Stimulated activated CD4-positive, alpha-beta T cell treated with anti-CD3 and anti-CD28 coated beads, Interleukin-12 subunit alpha, Interleukin-12 subunit beta, amount 100 ng/mL, for 48 hours (primary cell): ENCODE measurements at places on chromosomes 4 and X.

- DNase-seq: no peak
Measured at GRCh38 chr4:89994176-89994873, 99.7 kb downstream of the MMRN1 start.

- DNase-seq: no peak
Measured at GRCh38 chr4:123476089-123476488, 79.5 kb downstream of the SPRY1 start.

DNA sequence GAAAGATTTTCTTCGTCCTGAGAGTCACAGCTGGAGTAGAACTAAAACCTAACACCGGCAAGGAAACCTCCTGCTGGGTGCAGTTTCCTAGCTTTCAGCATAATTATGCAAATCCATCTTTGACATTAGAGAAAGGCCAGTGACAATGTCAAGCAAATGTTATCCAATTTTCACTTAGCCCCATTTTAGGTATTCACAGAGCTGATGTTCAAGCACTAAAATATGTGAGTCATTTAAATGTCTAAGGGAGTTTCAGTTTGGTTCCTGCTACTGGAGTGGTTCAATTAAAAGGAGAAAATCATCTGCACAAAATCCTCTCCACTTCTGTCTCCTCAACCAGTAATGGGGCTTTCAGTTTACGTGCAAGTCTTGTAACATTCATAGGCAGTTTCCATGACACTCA, 37.1 kb upstream of the AMOT start:
- no peak for DNase-seq

DNA sequence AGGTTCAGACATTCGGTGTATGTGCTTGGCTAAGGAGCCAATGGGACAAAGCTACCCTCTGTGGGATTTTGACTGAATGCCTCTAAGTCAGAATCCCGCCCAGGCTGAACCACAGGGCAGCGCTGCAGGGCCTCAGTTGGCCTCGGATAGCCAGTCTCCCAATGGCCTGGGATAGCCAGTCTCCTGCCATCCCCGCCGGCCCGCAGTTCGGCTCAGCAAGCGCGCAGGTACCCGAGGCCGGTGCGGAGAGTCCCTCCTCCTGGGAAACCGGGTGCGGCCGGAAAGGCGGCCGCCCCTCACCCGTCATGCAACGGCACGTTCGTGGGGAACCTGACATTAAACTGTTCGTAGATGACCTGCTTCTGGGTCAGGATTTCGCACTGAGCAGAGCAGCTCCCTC, 16.1 kb downstream of the PPEF2 start:
- no peak for DNase-seq

- no peak for DNase-seq
Measured at GRCh38 chr4:80492761-80493160, 157.2 kb downstream of the CFAP299 start.

GRCh38 chr4:66187175-66187720, 517.0 kb upstream of the EPHA5 start:
- no peak for DNase-seq

DNA sequence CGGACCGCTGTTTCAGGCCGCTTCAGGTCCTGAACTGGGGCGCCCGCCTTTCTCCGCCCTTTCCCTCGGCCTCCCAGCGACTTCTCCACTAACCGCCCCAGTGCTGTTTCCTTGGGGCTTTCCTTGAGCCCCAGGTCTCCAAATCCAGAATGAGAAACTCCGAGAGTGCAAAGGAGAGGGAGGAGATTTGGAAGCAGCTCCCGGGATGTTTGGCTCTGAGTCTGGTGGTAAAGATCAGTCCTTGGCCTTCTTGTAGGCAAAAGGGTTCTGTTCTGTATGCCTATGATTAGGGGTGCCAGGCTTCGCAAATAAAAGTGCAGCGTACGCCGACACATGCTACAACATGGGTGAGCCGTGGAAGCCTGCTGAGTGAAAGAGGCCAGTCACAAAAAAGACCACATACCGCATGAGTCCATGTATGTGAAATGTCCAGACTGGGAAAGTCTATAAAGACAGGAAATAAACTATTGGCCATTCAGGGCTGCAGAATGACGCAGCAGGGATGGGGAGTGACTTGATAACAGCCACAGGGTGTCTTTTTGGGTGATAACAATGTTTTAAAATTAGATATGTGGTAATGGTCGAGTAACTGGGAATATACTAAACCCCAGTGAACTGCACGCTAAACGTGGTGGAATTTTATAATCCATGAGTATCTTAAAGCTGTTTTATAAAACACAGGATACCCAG, 99.8 kb downstream of the TRAPPC11 start:
- no peak for DNase-seq

GRCh38 chr4:10684631-10685030, at the start of gene CLNK:
TSS of gene CLNK (minus strand) at chr4:10684768. CDS start at chr4:10667869, 16,899 bp downstream.
- DNase-seq: no peak

DNA sequence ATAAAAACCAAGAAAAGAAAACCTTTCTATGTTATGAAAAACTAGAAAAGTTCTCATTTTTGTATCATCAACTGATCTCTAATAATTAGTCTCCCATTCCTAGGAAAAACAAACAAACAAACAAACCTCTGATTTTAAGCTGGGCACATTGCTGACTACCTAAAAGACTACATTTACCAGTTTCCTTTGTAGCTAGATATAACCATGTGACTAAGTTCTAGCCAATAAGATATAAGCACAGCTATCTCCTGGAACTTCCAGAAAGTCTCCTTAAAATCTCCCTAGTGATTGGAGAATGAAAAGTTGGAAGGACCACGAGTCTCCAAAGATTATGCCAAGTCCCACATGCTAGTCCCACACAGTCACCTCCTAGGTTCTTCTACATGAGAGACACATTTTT, 108.9 kb downstream of the NR3C2 start:
- DNase-seq: no peak

GRCh38 chr4:138158746-138159297, 83.3 kb downstream of the SLC7A11 start:
- DNase-seq: no peak

GRCh38 chr4:26368685-26369084, 47.9 kb downstream of the RBPJ start:
- DNase-seq: no peak

DNA sequence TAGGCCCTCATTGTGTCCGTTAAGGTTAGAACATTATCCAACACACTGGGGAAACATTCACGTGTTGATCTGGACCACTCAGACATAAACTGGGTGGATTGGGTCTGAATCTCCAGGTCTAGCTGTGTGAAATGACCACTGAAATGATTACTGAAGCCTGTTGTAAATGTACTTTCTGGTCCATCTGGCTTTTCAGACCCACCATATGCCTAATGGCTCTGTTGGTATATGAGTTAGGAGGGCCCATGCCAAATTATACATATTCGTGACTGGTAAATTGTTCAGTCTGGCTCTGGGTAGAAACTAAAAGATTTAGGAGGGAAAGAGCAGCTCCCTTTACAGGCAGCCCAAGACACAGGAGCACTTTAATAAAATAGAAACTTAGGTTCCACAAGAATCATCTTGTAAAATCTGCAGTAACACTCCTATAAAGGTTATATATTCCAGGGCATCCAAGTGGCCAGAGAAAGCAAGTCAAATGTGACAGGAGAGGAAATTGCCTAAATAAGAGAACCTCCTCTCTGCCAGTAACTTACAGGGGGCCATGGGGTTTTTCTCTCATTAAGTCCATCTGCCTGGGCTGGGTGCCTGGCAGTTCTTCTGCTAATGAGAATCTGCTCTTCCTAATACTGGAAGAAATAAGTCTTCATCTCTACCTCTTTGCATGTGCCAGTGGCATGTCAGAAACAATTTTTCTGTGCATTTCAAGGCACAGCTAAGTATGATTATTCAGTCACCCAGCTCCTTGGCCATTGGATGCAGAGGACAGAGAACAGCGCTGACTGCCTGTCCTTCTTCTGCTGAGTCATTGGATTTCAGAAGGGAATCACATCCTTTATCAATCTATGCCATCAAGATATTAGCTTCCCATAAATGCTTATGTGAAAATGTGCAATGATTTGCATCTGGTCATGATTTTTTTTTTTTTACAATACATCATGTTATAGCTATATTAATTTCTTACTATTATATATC, 112.6 kb downstream of the GLRA2 start:
- DNase-seq: no peak

- no peak for DNase-seq
Measured at GRCh38 chr4:169407217-169407845, 136.6 kb upstream of the SH3RF1 start.

GRCh38 chr4:39502019-39502663, 25.1 kb downstream of the UGDH start:
- DNase-seq: no peak

DNA sequence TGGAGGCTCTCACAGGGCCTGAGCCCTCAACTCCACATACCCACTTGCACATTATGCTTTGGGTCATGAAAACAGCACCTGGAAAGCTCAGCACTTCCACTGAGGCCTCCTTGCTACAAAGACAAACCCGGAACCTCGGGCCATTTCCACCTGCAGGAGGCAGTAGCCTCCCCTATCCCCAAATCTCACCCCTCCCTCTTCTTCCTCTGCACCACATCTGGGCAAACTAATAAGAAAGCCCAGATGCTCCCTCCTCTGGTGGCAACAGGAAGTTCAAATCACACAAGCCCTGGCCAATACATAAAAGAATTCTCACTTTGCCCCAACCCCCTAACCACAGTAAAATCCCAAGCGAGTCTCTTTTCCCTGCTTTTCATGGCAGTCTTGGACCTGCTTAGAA, 136.4 kb downstream of the MAPK10 start:
- no peak for DNase-seq

- DNase-seq: no peak
Measured at GRCh38 chrX:113522814-113523213, 682.2 kb upstream of the AMOT start.

- DNase-seq: no peak
Measured at GRCh38 chrX:40543661-40544328, 37.0 kb upstream of the ATP6AP2 start.

GRCh38 chr4:41413670-41414411, 124.1 kb upstream of the LIMCH1 start:
- DNase-seq: no peak

GRCh38 chrX:147901461-147902126, 10.1 kb upstream of the FMR1 start:
- DNase-seq: no peak

DNA sequence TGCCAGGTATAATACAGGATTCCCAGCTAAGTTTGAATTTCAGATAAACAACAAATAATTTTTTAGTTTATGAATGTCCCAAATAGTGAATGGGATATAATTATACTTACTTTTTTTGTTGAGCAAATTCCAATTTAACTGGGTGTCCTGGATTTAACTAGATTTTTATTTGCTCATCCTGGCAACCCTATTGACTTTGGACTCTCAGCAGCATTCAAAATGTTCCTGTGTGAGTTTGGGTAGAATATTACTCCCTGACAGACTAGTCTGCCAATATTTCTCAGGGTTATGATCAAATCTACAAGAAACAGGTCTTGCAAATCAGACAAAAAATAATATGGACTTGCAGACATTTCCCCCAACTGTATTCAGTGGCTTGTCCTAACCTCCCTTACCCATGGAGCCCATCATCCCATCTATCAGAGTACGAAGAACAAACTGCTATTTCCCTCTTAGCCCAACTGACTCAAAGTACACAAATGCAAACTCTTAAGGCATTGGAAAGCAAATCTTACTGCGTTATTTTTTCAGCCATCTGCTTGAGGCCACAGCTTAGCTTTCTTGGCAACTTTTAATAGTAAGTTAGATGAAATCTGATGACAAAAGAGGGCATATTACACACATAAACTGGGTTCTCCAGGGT, 20.7 kb downstream of the SETD7 start:
- no peak for DNase-seq

DNA sequence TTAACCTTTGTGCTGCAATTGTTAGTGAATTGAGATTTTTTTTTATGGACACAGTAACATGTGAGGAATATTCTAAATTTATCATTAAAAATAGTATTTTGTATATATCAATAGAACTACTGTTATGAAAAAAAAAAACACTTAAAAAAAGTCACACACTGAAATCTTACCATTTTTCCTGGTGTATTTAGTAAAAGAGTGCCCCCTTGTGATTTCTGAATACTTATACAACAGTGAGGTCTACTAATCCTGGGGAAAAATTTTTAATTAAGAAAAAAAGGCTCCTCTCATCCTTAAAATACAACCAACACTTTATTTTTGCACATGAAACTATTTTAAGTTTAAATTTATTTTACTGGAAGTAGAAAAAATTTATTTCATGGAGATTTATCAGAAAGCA, 56.4 kb upstream of the SPOCK3 start:
- DNase-seq: no peak

DNA sequence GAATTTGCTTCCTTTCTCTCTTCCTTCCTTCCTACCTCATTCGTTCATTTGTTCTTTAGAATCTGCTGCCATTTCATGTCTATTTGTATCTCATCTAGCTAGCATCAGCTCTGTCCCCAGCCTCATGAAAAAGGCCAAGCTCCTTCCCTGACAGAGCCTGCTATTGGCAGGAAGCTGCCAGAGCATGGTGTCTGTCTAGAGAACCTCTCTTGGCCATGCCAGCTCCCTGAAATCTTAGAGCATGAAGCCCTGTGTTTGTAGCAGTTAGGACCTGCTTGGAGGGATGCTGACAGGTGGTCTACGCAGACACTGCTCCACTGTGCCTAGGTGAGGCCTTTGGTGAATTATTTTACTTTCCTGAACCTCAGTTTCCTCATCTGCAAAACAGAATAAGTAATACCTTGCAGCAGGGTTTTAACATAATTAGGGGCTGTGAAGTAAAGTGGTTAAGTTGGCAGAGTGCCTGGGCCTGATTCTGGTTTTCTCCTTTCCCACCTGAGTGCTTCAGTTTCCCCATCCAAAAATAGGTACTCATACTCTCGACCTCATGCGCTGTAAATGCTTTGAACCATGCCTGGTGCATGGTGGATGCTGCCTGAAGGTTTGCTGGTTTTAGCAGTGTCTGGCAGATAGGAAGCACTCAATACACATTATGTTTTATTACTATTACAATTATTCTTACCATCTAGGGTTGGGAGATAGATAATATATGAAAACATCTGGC, 4.7 kb downstream of the PTTG2 start:
- no peak for DNase-seq

- no peak for DNase-seq
Measured at GRCh38 chr4:30295652-30296051, 424.5 kb upstream of the PCDH7 start.

- DNase-seq: no peak
Measured at GRCh38 chr4:105014234-105014633, 132.4 kb upstream of the TET2 start.

DNA sequence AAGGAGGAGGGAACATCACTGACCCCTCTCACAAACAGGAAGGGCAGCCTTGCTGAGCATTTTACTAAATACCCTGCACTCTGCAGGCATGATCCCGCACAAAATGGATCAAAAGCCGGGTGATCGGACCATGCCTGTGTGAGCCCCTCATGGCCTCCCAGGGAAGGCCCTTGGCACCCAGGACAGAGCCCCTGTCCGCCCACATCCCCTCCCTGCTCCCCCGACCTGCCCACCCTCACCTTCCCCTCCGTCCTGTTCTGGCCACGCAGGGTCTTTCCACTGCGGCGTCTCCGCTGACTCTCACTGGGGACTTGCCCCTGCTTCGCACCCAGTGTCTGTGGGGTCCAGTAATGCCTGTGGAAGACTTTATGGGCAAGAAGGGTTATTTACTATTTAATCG, 105.0 kb downstream of the HMX1 start:
- DNase-seq: no peak

DNA sequence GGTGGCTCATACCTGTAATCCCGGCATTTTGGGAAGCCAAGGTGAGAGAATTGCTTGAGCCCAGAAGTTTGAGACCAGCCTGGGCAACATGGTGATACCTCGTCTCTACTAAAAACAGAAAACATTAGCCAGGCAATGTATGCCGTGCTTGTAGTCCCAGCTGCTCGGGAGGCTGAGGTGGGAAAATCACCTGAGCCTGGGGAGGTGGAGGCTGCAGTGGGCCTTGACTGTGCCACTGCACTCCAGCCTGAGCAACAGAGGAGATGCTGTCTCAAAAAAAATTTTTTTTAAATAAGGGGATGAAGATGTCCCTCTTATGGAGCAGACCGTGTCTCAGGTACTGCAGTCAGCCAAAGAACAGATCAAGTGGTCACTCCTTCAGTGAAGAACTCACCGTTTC, 13.5 kb downstream of the CTAG1B start:
- no peak for DNase-seq
